Caki2 (cell line): ENCODE measurements at places on chromosomes 5 and 9. TPM values are rescaled to one million over a fixed set of nuclear protein-coding genes. Genes with fewer than 3 reads are reported as not detected.

DNA sequence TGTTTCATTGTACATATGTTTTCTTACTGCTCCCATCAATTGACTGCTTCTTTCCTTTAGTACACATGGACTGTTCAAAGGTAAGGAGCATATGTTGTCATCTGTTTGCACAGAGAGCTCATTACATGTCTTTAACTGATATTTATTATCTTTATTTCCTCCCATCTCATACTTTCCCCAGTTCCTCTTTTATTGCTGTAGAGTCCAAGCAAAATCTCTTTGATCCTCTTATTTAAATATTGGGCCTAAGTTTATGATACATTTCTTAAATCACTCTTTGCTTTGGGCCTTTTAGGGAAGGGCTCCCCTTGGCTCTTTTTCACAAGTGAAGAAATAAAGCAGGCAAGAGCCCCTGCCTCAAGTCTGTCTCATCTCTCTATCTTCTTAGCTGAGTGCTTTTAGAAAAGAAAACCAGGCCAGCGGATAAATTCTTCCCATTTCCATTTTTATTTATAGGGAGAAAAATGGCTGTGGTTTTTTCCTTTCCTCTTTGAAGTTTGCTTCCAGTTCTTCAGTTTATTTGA is 152.4 kb downstream of the DOCK2 start:
- DNase-seq: no peak

DNA sequence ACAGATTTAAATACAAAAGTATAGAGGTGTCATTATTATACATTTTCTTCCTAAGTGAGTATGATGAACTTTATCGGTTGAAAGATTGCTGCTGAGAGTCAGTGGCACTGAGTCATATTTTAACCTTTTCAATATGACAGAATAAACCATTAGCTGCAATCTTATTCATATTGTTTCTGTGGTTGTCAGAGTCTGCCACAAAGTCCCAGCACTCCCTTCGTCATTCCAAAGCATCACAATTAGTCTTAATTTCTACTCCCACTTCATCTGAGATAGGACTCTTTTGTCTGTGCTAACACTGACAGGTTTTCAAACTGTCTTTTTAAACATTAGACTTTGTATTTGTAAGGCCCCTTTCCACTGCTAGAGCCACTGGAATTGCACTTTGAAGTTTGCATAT is 656.9 kb downstream of the MTRR start:
- no peak for DNase-seq

GRCh38 chr9:112002131-112002846 is 105.7 kb downstream of the UGCG start:
- DNase-seq: no peak

GRCh38 chr5:31754741-31755675 is 116.1 kb downstream of the PDZD2 start:
- DNase-seq: no peak

GRCh38 chr9:8456344-8456743 is 656.8 kb upstream of the DMAC1 start:
- no peak for DNase-seq

- no peak for DNase-seq
Measured at GRCh38 chr9:124266139-124266825, 8.5 kb downstream of the NEK6 start.

DNA sequence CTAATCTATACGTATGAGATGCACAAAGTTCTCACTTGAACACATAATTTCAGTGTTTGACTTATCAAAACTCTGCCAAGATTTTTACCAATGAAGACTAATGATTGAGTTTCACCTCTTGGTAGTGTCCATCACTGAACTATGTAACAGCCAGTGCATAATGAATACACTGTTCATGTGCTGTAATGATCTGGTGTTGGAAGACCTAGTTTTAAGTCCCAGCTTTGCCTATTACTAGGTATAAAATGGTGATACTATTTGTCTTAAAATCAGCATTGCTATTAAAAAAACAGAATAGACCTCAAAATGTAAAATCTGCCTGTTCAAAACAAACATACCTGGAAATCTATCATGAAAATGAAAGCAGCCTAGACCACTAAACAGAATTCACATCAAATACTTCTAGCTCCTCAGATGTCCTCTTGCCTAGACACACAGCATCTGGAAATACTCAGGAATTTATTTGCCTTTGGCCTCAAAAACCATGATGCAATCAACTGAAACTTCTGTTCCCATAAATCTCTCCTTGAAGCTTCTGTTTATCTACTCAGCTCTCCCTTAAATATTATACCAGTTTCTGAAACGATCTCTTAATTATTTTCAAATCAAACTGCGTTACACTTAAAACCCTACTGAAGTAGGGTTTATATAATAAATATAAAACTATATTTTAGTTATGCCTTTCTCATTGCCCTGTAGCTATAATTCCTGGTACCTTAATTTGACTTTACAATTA is 38.1 kb downstream of the MRPS27 start:
- DNase-seq: no peak

DNA sequence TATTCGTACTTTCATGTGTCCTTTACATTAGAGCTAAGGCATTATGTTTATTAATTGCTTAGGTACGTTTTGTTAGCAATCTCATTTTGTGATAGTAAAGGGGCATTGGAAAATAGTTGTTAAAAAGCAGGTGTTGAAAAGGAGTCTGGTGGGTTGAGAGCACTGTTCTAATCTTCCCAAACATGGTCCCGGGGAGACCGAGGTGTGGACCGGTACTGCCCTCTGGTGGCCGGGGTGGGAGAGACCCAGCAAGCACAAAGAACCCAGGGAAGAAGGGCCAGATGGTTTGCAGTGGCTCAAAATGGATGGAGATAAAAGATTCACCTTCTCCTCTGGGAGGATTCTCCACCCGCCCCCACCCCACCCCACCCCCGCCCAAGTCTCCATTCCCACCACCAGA is 26.1 kb downstream of the IDNK start:
- peak; percentile 11 for DNase-seq

- no peak for DNase-seq
Measured at GRCh38 chr9:132486706-132487350, 76.8 kb downstream of the CFAP77 start.

DNA sequence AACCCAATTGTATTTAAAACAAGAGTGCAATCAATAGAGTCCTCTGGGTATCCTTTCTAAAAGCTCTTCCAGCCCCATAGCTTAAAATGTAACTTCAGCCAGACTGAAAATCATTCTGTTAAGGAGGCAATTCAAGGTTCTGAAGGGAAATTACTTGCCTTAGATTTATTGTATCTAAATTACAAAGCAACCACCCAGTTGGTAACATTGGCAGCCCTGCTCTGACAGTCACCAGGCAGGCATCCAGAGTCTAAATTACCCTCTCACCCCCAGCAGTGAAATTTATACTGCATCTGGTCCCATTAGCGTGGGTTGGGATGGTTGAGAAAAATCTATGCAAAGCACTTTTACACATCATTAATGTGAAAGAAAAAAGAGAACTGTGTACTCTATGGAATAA is 514.7 kb downstream of the MTRR start:
- DNase-seq: no peak

GRCh38 chr5:157451806-157452205 is 8.2 kb upstream of the NIPAL4 start:
- DNase-seq: no peak

PLAC8L1 gene
- total RNA-seq: not detected in 2 replicates

SEMA6A gene
- total RNA-seq: 0.32 and 2.2 TPM in 2 replicates

SAPCD2 gene
- 51.2 and 55.0 TPM in 2 replicates for total RNA-seq
